ENCODE measurements at places on chromosomes 5 and 9.

GRCh38 chr9:133822430-133823065 lies 84.4 kb upstream of the SARDH start:
- no peak for DNase-seq

DNA sequence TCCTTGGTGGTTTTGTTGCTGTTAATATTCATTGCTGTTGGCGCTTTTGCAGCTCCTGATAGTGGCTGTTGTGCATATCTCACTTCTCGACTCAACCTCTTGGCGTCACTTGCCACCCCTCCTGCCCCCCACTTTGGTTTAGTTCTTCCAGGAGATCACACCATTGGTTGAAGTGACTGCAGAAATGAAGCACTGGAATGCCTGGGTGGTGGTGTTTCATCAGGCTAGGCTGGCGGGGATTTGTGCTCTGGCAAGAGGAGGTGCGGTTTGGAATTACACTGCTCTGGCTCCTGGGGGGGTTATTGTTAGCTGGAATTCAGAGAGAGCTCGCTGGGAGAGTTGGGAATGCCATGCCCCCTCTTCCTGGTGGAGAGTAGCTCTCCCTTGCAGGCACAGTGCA lies 11.5 kb downstream of the PRRC2B start:
- DNase-seq: peak; percentile 98

- DNase-seq: no peak
Observed at GRCh38 chr5:151758141-151758429, 346 bp downstream of the ATOX1 start.

GRCh38 chr9:2461892-2462291 lies 159.7 kb upstream of the VLDLR start:
- DNase-seq: no peak

DNA sequence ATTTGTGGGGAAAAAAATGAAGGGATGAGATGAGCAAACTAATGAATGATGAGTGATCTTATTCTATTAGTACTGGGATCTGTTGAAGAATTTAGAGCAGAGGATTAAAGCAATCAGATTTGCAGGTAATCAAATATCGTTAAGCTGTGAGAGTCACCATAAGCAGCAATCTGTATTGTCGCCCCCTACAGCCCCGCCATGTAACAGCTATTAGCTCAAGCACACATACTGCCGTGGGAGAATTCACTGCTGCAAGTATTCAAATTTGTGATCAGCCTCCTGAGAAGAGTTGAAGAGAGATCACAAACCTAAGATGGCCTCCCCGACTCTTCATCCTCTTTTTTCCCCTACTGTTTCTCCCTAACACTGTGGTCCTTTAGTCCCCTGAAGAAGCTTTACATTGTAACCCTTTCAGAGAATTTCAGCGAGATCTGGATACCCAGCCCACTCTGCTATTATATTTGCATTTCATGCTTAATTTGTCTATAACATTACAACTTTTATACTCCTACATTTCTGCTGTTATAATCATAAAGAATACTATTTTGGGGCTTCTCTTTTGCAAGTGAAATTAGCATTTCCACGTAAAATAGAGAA lies 28.5 kb upstream of the PHF24 start:
- peak; percentile 70 for DNase-seq

Measured in mesendoderm (in vitro differentiated cells).